ENCODE measurements at places on chromosomes 2 and 18.

DNA sequence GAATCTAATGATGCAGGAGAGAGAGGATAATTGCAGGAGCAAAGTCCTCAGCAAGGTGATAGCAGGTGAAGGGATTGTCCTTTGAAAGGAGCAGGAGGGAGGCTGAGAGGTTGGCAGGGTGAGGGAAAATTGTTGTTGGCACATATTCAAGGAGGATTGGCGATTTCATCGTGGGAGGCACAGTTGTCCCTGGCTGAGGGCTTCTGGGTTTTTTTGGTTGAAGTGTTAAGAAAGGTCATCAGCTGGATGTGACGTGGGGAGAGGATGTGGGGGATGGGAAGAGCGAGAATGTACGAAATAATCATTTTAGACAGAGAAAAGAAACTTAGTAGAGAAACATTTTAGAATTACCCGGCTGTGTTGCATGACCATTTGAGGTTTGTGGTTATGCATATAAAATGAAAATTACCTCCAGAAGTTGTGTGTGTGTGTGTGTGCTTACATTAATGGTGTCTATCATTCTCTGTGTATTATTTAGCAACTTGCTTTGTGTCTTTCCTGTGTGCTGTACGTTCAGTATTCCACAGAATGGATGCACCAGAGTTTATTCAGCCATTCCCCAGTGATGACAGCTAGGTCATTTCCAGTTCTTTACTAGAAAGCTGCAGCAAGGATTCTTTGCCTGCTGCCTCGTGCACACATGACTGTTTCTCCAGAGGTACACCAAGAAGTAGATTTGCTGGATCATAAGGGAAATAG is 67.6 kb downstream of the SDC1 start:
- DNase-seq, result no peak

DNA sequence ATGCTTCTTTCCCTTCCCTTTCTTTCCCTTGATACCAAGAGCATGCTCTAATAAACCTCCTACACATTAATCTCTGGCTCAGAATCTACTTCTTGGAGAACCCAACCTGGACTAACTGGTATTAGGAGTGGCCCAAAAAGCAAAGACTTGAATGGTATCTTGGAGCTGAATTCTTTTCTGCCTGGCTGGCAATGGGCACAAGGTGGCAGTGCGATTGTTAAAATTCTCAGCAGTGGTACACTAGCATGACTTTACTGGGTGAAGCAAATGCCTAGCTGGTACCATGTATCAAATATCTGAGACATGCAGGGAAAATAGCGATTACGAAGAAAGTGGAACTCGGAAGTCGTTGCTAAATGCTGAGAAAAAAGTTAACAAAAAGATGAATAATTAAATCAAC is 376.1 kb downstream of the XIRP2 start:
- DNase-seq, result no peak

DNA sequence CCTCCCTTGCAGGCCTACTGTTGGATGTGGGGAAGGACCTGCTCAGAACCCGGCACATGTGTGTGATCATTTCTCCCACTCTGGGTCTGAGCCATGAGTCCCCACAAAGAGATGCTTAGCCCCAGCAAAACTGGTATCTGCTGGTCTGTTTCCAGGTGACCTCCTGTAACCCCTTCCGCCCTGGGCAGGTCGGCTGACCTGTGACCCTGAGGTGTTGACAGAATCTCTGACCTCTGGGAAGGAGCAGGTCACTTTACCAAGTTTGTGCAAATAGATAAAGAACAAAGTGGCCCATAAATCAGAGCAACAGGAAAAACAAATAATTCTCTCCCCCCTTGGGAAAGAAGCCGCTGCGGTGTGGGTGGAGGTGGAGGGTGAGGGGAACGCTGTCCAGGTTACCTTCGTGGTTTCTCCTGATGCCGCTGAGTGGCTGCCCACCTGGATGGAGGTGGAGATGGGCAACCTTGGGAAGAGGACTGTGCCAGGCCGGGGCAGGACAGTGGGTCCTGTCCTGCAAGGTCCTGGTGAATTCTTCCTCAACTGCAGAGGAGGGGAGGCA is 174.0 kb upstream of the MYCN start:
- no peak for DNase-seq

- DNase-seq, result no peak
These were observed 336.9 kb upstream of the PKDCC start for GRCh38 chr2:41710944-41711343.

- DNase-seq, result no peak
These were observed 56.0 kb upstream of the RAB6C start for GRCh38 chr2:129923265-129924091.

DNA sequence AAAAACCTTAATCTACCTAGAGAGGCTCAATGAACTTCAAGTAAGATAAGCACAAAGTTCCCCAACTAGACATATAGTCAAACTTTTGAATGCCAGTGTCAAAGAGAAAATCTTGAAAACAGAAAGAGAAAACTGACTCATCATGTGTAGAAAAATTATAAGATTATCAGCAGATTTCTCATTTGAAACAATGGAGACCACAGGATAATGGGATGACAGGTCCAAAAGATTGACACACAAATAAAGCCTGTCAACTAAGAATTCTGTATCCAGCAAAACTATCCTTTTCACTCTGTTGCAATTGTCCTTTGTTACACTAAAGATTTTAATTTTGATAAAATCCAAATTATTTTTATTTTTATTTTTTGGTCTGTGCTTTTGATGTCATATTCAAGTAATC is 61.6 kb downstream of the COPS8 start:
- no peak for DNase-seq

- no peak for DNase-seq
These were observed 16.0 kb downstream of the FAM178B start for GRCh38 chr2:96970248-96970875.

DNA sequence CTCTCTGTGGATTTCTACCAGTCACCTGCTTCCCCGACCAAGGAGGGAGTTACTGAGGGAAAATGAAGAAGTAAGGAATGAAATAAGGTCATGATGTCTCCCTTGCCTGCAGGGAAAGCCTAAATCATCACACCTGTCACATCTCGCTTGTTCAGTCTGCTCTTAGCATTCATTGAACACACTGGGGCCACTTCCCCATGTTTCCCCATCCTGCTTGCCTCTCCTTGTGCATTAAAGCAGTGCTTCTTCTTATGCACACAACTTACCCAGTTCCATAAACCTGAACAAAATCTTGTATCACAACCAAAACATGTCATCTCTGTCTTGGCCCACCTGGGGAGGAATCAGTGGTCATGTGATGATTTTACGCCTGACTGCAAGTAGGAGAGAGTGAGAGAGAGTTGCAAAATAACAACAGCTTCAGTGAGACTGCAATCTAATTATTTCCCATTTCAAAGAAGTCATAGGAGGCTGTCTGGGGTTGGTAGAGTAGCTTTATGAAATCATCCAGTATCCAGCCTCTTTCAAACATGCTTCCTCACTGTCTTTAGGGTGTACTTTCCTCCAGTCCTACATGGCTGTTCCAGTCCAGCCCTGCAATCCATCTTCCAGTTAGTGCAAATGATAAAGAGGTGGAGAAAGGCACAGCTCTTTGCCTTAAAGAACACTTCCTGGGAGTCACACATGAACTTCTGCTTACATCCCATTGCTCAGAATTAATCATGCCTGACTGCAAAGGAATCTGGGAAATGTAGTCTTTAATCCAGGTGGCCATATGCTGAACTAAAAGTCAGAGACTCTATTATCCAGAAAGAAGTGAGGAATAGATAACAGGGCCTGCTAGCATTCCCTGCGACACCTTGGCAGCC is 220.1 kb downstream of the HAUS1 start:
- DNase-seq, result no peak

DNA sequence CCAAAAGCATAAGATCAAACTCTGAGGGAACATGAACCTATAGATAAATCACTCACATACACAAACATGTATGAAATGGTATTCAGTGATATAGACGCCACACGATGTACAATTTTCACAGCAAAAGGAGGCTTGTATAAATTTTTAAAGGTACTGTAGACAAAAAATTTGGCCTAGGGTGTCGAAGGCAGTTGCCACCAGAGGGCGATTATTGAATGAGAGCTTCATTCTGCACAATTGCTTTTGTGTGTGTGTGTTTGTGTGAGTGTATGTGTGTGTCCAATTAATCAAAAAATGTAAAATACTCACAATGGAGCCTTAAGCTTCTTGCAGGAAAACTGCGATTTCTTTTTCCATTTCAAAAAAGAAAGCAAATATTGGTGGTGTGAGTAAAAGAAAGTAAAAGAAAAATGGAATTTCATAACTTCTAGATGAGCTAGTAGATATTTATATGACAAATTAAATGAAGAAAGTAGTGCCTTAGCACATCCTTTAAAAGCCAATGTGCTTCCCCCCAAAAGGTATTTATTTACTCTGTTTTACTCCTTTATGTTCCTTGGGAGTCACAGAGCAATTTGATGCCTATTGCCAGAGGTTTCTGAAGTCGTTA is 800.1 kb downstream of the SATB2 start:
- no peak for DNase-seq

DNA sequence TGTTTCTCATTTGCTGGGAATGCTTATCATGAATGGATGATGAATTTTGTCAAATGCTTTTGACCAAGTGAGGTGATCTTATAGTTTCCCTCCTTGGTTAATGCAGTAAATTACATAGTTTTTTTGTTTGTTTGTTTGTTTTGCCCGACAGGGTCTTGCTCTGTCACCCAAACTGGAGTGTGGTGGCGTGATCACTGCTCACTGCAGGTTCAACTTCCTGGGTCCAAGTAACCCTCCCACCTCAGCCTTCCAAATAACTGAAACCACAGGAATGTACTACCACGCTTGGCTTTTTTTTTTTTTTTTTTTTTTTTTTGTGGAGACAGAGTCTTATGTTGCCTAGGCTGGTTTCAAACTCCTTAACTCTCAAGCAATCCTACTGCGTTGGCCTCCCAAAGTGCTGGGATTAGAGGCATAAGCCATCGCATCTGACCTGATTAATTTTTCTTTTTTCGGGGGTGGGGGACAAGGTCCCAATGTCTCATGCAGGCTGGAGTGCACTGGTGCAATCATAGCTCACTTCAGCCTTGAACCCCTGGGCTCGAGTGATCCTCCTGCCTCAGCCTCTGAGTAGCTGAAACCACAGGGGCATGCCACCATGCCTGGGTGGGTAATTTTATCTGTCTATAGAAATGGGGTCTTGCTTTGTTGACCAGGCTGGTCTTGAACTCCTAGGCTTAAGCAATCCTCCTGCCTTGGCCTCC is 48.6 kb downstream of the SMAD2 start:
- no peak for DNase-seq

DNA sequence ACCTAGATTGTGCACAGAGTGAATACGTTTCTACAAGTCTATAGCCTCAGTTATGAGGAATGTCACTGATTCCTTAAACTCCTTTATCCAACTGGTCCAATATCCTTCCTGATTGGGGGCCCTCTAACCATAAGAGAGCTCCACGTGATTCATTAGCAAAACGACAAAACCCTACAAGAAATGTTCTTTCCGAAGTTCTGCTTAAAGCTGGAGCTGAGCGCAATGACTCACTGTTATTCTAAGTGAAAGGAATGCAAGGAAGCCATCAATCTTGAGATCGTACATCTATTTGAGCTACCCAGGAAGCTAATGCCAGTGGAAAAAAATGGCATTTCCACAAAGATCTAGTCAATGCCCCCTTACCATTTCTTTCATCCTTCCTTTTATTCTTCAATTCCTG is 354.9 kb upstream of the CDH20 start:
- no peak for DNase-seq

GRCh38 chr2:114027437-114027836 is 137.5 kb downstream of the ACTR3 start:
- no peak for DNase-seq

GRCh38 chr2:60998628-60999545 is 18.6 kb upstream of the PEX13 start:
- no peak for DNase-seq

GRCh38 chr2:162062559-162062958 is 11.5 kb downstream of the DPP4 start:
- no peak for DNase-seq

DNA sequence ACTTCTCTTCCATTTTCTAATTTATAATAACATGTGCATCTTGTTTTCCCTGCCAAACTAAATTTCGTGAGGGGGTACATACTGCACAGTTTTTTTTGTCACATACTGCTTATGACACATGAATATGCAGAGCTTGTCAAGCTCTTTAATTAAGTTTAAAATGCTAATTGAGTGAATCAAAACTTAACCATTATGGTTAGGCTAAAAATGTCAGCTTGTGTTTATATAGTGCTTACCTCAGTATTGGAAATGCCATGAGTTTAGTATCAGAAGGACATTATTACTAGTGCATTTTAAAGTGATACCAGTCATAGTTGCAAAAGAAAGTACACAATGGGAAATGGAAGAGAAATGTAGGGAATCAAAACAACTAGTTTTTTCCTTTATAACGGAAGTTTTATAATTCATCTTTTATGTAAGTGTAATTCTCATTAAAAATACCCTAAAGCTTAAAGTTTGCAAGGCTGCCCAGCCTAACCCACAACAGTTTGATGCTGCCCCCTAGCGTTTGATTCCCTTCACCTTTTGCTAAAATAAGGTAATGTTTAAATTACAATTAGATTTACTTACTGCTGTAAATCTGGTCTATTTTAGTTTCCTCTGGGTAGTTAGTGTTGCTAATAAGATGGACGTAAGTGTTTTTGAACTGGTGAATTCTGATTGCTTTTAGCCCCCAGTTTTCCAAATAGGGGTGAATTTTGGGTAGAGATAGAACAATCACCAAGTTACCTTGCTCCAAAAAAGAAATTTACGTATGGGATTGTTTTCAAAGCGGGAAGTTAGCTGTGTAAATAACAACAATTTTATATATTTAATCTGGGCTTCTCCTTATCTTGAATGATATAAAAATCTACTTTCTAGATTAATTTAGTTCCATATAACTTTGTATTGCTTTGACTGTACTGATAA is 3.2 kb downstream of the SLC39A10 start:
- DNase-seq, result peak; percentile 80

GRCh38 chr2:120669121-120669952 is 66.3 kb upstream of the GLI2 start:
- peak; percentile 78 for DNase-seq

DNA sequence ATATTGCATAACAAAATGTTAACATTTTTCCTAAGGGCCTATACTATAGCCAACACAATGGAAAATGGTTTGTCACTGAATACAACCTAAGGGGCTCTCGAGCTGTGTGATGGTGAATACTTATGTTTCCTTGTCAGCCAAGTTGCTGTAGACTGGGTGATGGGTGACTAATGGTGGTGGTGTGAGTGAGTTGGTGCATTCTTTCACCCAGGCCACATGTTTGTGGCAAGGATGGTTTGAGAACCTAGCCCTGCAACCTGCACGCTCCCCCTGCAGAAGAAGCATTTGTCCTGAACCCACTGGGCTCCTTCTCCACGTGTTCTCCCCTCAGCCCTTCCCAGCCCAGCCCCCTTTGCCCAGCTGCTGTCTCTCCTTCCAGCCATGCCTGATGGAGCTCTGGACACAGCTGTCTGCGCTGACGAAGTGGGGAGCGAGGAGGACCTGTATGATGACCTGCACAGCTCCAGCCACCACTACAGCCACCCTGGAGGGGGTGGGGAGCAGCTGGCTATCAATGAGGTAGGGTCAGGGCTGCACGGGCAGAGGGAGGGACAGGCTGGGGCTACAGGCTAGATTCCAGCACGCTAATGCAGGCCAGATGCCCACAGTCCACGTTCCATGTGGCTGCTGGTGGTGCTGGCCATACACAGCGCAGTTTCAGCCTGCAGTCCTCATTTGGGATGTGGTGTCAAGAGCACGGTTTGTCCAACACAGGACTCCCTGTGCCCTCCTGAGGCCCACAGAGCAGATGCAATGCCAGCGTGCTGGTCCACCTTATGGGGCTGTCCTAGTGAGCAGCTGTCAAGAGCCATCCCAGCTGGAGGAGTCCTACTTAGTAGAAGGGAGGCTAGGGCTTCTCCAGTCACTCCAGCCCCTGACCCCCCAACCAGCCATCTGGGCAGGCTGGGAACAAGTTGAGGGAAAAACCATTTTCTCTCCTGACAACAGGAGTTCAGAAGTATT is 65.4 kb downstream of the FAM168B start:
- peak; percentile 39 for DNase-seq
